Foreskin melanocyte (primary cell): ENCODE measurements at places on chromosomes 7 and 10.
A peak's percentile ranks its signal among the peaks of the same experiment; 100 is the strongest.

- no peak for DNase-seq
Measured at GRCh38 chr10:96896884-96897589, 64.9 kb downstream of the LCOR start.

- no peak for DNase-seq
Measured at GRCh38 chr10:114306116-114306973, 67.3 kb downstream of the VWA2 start.

- no peak for DNase-seq
Measured at GRCh38 chr7:52715701-52716100, 319.7 kb upstream of the POM121L12 start.

DNA sequence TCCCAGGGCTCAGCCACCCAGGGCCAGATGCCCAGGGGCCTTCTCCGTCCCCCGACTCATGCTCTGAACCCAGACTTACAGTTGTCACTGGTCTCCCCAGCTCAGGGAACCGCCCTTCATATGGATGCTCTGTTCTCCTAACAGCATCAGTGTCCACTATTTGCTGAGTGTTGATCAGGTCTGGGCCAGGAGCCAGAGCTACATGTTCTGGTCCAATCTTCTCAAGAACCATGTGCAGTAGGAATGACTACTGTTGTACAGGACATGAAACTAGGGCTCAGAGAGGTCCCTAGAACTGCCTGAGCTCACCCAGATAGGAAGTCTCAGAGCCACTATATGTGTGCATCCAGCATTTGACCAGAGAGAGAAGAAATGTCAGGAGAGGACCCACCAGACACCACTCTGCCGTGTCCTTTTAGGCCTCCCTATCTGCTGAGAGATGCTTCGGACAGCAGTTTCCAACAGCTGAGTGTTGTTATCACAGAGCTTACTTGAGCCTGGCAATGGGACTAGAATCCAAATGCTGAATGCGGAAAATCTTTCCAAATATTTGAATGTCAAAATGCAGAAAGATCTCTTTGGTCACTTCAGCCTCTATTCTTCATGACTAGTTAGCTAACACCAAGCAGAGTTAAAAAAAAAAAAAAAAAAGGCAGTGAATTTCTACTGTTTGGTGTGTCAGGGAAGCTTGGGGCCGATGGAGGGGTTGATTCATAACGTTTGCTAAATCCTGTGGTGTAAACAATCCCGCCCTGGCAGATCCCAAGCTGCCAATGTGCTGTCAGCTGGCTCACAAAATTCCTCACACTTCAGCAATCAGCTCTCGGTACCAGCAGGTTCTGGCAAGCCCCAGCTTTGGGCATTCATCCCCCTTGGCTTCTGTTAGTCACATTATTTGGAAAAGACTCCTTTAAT lies 246.1 kb downstream of the TNS3 start:
- DNase-seq = peak; percentile 91

DNA sequence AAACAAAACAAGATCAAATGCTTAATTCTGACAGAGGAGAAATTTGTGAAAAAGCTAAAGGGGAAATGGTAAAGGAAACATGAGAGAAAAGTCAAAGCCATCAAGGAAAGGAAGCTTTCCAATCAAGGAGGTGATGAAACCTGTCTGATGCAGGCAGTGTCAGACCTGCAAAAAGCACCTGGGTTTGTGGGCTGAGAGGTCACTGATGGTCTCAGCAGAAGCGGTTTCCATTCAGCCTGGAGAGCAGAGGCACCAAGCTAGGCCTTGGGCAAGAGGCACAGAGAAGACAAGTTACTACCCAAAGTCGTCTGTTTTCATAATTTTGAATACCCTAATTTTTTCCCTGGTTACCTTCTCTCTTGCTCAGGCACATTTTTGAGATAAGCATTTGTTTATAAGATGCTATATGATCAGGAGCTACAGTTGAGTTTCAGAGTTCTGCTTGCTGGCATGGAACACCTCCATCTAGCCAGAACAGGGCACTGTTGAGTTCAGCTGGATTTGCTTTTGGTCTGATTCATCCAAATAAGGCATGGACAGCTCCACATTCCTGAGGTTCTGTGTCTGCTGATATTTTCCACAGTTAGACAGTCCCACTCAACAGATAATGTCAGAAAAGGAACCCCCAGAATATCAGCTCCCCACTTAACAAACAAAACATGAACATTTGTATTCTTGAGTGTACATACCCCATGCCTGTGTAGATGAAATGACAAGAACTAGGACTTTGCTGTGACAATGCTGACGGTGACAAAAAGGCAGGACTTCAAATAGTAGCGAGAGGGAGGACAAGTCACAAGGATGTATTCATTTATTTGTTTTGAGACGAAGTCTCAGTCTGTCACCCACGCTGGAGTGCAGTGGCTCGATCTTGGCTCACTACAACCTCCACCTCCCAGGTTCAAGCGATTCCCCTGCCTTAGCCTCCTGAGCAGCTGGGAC lies 4.9 kb upstream of the PPIA start:
- no peak for DNase-seq
